Cardiac septum (tissue), 1 donor: ENCODE measurements at places on chromosomes 5 and 9. TPM values are rescaled to one million over a fixed set of nuclear protein-coding genes. Genes with fewer than 3 reads are reported as not detected.

DNA sequence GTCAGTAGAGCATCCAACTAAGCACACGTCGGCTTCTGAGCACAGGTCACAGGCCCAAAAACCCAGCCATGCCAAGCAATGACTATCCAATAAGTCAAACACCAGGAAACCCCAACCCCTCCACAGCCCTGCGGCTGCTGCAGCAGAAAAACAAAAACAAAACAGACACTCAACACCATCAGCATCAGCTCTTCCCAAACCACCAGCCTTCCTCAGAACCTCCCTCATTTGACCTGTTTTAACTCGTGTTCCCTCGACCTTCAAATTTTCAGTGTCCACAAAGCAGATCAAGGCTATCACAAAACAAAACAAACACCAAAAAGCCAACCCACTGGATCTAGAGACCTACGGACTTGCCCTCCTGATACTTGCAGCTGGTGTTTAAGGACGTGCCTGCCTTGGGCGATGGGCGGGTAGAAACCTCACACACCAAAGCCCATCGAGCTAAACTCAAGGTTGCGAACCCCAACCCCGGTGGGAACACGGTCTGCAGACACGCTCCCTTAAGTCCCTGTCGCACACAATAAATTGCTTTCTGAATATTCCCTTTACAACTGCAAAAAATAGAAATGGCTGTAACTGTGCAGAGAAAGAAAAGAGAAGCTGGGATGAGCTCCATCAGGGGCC is 247.1 kb upstream of the ANKRD55 start:
- DNase-seq = no peak

DNA sequence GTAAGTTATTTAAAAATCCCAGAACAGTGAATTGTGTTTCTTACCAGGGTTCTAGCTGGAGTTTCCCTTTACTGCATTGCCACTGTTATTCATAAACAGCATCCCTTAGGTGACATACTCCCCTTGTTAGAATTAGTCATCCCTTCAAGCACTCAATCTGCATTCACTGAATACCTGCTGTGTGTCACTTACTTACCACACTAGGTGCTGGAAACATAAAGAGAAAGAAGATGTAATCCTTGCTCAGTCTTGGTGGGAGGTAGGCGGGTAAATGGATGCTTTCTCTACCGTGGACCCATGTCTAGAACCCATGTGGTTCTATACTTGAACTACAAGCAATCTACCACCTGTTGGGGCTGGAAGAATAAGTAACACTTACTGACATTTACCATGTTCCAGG is 371.6 kb downstream of the KDM4C start:
- DNase-seq = no peak

- no peak for DNase-seq
These were observed 24.8 kb downstream of the FYB1 start for GRCh38 chr5:39194466-39195136.

Gene HRH2
- 60.1 TPM for total RNA-seq

Gene DRD1
- 0.05 TPM for total RNA-seq
